NCI-H2171 (cell line): ENCODE measurements at places on chromosomes 2 and 18.

- DNase-seq: no peak
Measured at GRCh38 chr2:177178797-177179196, 33.8 kb upstream of the HNRNPA3 start.

GRCh38 chr2:236824836-236825235 lies 255.2 kb downstream of the ACKR3 start:
- peak; percentile 25 for DNase-seq

- DNase-seq: no peak
Measured at GRCh38 chr2:73091164-73091563, 19.7 kb upstream of the SFXN5 start.

GRCh38 chr2:128818704-128819491 lies 500.2 kb upstream of the HS6ST1 start:
- no peak for DNase-seq

- DNase-seq: no peak
Measured at GRCh38 chr18:55906536-55906935, 318.5 kb upstream of the TCF4 start.

- no peak for DNase-seq
Measured at GRCh38 chr2:102895376-102895775, 133.5 kb downstream of the TMEM182 start.

DNA sequence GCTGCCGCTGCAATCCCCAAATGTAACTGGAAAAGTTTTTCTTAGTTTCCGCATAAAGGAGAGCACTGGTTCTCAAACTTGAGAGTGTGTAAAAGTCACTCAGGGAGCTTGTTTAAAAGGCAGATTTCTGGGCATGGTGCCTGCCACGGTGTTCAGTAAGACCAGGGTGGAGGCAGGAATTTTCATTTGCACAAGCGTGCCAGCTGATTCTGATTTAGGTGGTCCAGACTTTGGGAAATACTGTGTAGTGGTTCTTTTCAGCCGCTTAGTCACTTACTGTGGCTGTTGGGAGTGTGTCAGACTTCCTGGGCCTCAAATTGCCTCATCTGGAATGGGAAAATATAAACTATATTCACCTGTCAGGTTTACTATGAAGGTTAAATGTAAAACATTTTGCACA lies 788 bp downstream of the ARMC9 start:
- DNase-seq: no peak

DNA sequence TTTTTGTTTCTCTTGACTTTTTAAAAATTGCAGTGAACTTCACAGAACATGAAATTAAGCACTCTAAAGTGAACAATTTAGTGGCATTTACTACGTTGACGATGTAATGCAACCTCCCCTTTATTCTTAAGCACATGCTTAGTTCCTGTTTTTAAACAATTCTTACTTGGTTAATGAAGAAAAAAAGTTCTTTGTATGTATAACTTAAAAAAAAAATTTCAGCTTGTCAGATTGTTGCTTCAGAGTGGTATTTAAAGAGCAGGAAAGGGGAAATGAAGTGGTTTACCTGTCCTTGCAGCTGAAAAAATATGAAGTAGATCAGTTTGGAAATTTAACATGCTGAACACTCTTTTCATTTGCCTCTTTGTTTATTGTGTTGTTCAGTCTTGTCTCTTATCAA lies 95.7 kb upstream of the RASGRP3 start:
- DNase-seq: no peak

- DNase-seq: no peak
Measured at GRCh38 chr2:154125891-154126290, 254.2 kb downstream of the GALNT13 start.

DNA sequence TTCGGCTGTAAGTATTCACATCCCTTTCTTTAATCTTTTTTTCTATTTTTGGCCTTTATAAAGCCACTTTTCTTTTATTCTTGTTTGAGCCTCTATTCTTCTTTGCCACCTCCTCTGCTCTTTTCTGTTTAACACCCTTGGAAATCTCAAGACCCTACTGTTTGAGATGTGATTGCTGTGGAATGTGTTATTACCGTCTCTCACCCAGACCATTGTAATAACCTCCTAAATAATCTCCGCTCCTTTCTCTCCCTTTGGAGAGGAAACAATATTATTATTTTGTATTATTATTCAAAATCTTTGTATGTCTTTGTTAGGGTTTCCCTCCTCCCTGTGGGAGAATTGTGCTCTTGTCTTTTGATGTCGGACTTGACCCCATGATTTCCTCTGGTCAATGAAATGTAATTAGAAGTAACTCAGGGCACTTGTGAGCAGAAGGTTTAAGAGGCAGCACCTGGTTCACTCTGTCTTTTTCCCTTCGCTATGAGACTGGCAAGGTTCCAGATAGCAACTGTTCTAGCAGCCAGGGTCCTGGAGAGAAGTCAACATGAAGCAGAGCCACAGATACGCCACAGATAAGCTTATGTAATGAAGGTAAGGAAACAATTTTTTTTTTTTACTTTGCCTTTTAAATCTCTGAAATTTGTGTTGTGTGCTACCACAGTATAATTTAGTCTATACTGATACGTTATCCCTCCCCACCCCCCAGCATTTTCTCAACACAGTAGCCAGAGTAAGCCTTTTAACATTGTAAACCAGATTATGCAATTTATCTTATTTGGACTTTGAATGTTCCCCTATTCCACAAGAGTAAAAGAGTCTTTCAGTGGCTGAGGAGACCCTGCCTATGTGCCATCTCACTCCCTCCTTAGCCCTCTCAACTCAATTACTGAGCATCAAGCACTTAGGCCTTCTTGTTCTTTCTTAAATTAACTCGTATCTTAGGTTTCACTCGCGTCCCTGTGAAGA lies 601.2 kb upstream of the ZNF804A start:
- DNase-seq: peak; percentile 79

DNA sequence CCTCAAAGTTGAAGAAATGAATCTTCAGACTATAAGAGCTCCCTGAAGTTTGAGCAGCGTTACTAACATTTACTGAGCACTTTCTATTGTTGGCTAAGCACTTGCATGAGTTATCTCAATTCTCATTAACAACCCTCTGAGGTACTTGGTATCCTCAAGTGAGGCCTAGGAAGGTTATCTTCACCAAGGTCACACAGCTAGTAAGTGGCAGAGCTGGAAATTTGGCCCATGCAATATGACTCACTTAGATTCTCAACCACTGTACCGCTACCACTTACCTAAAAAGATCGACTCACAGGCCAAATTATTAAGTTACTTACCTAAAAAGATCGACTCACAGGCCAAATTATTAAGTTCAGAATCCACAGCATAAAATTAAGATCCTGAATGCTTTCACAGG lies 8.7 kb upstream of the METAP1D start:
- DNase-seq: no peak

GRCh38 chr2:178043266-178043665 lies 29.3 kb downstream of the PDE11A start:
- no peak for DNase-seq

- DNase-seq: no peak
Measured at GRCh38 chr2:236857246-236857645, 228.4 kb upstream of the COPS8 start.
